Effector memory CD4-positive, alpha-beta T cell (primary cell): ENCODE measurements at places on chromosomes 12 and 14.

GRCh38 chr14:22634233-22634900, 9.8 kb downstream of the OR6J1 start:
- no peak for DNase-seq

GRCh38 chr14:60514741-60515491, 6.0 kb downstream of the SIX6 start:
- DNase-seq, result no peak

GRCh38 chr14:53496668-53497067, 343.5 kb upstream of the DDHD1 start:
- no peak for DNase-seq

DNA sequence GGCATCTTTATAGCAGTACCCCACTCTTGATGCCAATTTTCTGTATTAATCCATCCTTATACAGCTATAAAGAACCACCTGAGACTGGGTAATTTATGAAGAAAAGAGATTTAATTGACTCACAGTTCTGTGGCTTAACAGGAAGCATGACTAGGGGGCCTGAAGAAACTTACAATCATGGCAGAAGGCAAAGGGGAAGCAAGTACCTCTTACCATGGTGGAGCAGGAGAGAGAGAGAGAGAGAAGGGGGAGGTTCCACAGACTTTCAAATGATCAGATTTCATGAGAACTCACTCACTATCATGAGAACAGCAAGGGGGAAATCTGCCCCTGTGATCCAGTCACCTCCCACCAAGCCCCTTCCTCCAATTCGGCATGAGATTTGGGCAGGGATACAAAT, 84.4 kb downstream of the SLC24A4 start:
- no peak for DNase-seq

GRCh38 chr14:58643366-58643765, 5.6 kb downstream of the DACT1 start:
- no peak for DNase-seq

- no peak for DNase-seq
These were observed 62.6 kb downstream of the DCAF5 start for GRCh38 chr14:69090187-69090789.

DNA sequence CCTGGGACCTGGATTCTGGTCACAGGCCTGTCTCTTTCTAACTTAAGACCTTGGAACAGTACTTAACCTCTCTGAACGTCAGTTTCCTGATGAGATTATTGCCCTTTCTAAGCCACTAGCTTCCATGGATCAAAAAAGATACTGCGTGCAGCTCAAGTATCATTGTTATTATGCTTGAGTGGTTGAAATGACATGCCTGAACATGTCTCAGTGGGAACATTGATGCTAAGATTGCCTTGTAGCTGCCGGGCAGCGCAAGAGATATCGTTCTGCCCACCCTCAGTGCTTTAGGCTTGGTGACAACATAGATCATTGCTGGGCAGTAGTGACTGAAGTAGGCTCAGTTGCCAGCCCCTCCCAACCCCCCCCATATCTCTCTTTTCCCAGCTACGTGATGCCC, 131.9 kb downstream of the SMOC1 start:
- no peak for DNase-seq

GRCh38 chr12:6288235-6288634, 22.2 kb upstream of the PLEKHG6 start:
- DNase-seq, result no peak

DNA sequence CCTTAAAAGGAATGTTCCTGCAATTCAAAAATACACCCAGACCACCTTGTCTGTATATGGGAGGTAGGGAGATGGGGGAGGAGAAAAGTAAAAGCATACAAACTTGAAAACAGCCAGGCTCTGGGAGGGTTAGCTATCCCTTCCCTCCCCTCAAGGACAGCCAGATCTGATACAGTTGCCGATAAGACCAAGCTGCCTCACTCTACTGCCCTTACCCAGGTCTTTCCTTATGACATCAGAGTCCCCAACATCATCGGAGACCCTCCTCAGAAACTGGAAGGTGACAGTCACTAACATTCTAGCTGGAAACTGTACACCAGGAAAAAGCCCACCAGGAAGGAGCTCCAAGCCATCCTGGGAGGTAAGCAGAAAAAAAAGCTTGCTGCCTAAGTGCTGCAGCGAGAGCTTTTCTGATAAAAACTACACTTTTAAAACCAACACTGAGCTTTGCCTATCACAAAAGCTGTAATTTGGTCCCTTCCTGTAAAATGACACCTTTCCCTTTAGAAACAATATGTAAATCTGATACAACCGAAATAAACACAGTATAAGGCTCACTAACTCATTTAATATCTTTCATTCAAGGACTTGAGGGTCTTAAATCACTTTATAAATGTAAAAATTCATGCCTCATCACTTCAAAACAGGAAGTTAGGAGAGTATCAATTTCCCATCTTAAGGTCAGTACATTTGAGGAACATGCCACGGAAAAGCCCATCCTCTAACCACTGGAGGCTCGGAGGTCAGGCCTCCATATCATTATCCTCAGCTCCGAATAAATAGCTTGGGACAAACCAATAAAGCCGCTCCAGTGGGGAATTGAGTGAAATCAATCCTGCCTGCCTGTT, 20.4 kb upstream of the PLEKHH1 start:
- DNase-seq, result no peak
